ENCODE measurements at places on chromosomes 2 and 18. TPM values are rescaled to one million over a fixed set of nuclear protein-coding genes. Genes with fewer than 3 reads are reported as not detected.

Gene SRD5A2
- total RNA-seq: not detected

Gene QPCT
- 2.0 TPM for total RNA-seq

DNA sequence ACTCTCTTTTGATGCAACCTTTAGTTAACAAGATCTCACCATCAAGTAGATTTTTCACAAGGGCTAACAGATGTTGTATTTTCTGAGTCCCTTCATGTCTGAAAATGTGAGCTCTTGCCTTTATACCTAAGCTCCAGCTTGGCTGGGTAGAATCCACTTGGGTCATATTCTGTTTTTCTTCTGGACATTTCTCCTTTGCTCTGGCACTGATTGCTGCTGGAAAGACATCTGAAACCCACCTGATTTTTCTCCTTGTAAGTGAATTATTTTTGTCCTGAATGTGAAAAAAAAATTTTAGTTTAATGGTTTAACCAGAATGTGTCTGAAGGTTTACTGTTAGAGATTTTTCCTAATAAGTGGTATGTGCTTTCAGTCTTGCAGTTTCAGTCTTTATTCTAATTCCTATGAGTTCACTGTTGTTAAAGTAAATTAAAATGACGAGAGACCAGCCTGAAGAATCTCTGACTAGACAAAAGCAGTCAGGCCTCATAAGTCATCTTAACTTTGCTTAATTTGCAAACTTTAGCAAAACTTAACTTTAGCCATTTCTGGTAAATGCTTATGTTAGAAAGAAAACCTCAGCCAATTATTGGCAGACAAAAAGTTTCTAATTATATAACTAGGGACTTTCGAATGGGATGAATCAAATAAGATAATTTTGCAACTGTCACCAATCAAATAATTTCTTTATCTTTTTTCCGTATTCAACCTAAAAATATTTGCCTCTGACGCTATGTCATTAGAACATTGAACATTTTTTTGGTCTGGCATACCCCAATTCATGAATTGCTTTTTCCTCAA lies 70.8 kb downstream of the ACAA2 start:
- no peak for DNase-seq

DNA sequence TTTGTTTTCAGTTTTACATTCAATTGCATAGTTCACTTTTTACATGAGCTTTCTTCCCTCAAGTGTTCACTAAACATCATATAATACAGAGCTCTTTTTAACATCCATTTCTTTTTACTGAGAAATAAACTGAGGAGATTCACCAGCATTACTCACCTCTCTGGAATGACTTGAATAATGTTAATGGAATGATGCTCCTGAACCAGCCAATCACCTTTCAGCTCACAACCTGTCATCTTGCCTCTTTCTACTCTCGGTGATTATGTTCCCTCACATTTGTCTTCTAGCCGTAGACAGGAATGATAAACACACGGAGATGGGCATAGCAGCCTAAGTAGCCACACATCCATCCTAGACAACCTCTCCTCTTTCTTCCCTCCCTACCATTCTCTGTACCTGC lies 301.7 kb downstream of the PAX3 start:
- DNase-seq: no peak

- DNase-seq: no peak
These were observed 594.0 kb upstream of the VRK2 start for GRCh38 chr2:57452634-57453033.

- no peak for DNase-seq
These were observed 50.4 kb upstream of the RAPH1 start for GRCh38 chr2:203585516-203585915.

GRCh38 chr2:42339191-42339912 lies 21.7 kb downstream of the COX7A2L start:
- no peak for DNase-seq

DNA sequence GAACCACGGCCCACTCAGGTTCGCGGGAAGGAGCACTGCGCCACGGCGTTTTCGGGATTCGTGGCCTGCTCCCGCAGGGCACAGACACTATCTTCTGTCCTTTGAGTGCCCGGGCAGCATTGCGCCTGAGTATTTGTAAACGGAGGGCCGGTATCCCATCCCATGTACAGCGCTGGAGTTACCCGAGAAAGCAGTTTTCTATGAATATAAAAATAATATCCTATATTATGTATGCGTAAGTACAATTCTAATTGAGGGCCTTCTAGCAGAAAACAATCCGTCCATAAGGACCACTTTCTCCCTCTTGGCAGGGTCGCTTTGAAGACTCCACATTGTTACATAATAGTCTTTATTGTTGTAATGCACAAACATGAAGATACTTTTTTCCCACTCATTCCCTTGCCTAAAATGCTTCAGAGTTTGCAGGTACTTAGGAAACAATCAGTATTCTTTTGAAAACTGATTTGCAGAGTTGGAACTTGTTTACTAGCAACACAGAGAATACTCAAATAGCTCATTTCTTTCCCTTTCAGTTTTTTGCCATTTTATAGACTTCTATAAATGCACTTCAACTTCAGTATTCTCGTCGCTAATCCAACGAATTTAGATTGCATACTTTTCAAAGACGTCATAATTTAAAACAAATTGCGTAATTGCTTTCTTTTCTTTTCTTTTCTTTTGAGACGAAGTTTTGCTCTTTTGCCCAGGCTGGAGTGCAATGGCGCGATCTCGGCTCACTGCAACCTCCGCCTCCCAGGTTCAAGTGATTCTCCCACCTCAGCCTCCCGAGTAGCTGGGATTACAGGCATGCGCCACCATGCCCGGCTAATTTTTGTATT lies 1.0 kb upstream of the REV1 start:
- no peak for DNase-seq

- DNase-seq: no peak
These were observed 930.0 kb upstream of the KLHL29 start for GRCh38 chr2:22454826-22455485.

DNA sequence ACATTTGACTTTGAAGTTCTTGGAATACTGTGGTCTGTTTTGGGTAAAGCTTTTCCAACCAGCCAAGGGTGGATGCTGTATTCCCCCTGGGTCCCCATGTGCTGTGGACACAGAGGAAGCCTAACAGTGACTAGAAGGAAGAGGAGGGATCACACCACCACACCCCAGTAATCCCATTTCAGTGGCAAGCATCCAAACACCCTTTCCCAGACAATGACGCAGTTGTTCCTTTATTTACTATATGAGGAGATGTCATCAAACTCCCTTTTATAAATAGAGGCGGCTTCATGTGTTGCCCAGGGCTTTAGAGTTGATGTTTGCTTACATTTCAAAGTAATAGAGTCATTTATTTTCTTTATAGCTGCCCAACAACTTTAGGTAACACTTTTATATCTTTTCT lies 959.4 kb upstream of the GYPC start:
- no peak for DNase-seq

GRCh38 chr2:240630771-240631547 lies 5.7 kb downstream of the GPR35 start:
- no peak for DNase-seq

DNA sequence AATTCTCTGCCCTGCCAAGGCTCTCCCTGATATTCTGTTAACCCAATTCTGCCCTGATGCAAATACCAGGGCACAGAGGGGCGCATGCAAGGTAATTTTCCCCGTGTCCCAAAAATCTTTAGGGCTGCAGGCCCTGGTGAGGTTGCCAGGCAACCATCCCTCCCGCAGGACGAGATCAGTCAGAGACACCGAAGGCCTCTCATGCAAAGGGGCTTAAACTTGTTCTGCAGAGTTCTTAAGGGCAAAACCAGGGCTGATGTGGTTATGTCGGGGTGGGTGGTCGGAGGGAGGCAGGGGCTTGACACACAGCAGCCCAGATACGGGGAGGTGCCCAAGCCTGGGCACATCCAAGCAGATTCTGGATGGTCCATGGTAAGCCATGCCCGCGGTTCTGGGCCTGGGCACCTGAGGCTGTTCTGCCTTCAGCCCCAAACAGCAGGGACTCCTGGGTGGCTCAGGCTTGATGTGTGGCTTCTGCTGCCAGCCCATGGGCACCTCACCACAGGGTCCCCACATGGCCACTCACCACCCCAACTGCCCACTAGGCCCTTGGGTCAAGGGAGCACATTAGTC lies 27.2 kb downstream of the STEAP3 start:
- DNase-seq: no peak

GRCh38 chr2:43193652-43194120 lies 32.7 kb downstream of the ZFP36L2 start:
- no peak for DNase-seq

GRCh38 chr2:156653675-156654074 lies 217.5 kb downstream of the GPD2 start:
- no peak for DNase-seq
